ENCODE measurements at places on chromosomes 6 and 20.

DNA sequence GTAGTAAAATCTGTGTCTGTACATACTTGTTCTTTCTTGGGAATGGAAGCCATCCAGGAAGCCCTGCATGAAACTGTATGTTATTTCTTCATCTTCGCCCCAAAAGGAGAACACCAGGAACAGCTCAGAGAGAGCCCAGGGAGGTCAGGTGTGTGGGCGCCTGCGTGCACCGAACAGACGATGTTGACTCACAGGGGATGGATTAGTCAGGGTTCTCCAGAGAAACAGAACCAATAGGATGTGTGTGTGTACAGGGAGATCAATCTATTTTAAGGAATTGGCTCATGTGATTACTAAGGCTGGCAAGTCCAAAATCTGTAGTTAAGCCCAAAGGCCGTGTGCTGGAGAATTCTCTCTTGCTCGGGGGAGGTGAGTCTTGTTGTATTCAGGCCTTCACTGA, 45.7 kb downstream of the RNASET2 start:
- DNase-seq = no peak

DNA sequence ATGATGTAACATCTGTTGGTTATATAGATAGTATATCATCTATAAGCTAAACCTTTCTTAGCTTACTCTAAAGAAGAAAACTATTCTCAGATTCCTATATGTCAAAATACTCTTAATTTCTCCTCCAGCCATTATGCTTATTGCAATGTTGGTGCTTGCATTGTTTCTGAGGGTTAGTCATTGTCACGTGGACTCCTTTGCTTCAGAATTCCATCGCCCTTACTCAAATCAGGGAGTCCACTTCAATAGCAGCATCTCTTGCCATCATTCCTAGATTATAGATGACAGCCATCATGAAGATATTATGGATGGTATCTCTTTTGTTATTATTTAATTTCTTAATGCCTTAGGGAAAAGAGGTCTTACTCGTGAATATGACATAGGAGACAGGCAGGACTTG, 776.1 kb downstream of the TENT5A start:
- no peak for DNase-seq

DNA sequence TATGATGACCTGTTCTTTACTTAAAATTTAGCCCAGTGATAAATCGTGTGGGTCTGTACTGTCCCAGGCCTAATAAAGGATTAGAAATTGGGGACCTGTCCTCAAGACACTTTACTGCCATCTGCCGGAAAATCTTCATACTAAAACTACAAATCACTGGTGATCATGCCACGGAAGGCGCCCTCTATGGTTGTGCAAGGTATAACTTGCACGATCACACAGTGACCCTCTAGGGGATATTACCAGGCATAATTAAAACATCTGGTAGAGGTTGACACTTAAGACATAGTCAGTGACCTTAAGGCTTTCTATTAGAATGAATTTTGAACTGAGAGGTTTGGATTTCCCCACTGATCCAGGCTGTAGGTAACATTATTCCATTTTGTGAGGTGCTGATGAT, 172.6 kb downstream of the BMP2 start:
- DNase-seq = no peak

GRCh38 chr6:130610303-130610702, 216.9 kb upstream of the SMLR1 start:
- no peak for DNase-seq

DNA sequence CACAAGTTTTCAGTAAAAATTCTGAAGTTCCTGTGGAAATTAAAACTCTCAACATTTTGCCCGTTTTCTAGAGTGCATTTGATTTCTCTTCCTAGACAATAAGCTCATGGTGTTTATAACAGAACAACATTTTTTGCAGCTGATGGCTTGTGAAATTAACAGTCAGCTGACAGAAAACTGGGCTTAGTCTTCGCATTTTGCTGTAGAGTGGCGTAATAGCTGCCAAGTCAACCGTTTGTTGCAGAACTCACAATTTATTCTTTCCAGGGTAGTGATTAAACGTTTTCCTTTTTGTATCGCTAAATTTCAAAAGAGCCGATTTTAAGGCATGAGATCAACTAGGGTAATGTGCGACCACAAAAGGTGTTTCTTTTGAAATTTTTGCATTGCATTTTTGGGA, 1.4 kb downstream of the SPO11 start:
- no peak for DNase-seq

GRCh38 chr20:61662226-61662967, 403.3 kb downstream of the TAF4 start:
- no peak for DNase-seq

DNA sequence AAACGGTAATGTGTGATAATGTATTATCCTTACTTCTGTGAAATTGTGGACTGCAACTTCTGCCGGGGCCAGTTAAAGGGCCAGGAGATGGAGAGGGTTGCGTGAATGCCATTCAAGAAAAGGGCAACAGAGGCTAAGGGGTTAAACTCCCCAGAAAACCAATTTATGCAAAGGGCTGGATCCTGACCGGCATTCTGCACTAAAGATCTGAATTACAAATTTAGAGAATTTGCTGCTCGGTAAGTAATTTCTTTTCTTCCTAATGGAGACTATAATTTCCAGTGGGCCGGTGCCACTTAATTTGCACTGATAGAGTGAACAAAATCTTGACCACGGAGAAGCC, 130.1 kb downstream of the BCAS1 start:
- DNase-seq = no peak

DNA sequence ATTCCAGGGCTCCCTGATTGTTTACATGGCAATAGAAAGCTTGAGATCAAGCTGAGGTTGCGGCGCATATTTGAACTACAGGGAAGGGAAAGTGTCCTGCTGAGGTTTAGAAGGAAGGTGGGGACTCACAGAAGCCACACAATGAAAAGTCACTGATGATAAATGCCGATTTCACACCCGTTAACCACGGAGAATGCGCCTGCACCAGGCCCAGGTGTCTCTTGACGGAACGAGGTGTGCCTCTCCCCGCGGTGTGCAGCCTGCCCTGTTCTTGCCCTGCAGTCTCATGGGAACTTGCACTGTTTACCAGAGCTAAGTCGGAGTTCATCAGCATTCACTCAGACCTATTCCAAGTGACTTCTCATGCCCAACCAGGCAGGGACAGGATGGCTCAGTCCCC, 90.3 kb downstream of the LY86 start:
- DNase-seq = no peak

DNA sequence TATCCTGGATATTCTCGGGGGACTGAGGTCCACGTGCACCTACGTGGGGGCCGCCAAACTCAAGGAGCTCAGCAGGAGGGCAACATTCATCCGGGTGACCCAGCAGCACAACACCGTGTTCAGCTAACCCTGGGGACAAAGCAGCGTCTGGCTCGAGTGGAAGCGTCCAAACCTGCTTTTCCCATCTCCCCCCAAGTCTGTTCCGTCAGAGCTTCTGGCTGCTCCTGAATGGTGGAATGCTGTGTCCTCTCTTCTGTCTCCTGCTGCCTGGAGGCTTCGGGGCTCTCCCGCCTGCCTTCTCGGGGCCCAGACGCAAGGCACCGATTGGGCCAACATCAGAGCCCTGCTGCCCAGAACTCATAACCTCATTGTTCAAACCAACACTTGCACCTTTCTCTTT, 56.7 kb downstream of the GMPR start:
- DNase-seq = no peak

GRCh38 chr6:53264915-53265607, 83.7 kb downstream of the ELOVL5 start:
- DNase-seq = peak; percentile 38

DNA sequence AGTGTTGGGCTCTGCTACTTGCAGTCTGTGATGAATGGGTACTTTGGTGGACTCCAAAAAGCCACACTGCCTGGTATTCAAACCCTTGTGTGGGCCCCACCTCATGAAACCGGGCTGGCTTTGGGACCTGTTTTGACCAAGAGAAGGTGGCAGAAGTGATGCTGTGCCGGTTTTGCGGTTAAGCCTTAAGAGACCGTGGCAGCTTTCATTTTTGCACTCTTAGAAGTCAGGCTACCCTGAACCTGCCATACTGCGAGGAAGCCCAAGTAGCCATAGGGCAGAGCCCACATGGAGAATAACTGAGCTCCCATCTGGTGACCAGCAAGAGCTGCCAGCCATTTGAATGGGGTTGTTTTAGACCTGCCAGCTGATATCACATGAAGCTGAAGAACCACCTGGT, 10.2 kb downstream of the SULF2 start:
- DNase-seq = no peak

GRCh38 chr6:129112591-129112990, 229.7 kb downstream of the LAMA2 start:
- no peak for DNase-seq

DNA sequence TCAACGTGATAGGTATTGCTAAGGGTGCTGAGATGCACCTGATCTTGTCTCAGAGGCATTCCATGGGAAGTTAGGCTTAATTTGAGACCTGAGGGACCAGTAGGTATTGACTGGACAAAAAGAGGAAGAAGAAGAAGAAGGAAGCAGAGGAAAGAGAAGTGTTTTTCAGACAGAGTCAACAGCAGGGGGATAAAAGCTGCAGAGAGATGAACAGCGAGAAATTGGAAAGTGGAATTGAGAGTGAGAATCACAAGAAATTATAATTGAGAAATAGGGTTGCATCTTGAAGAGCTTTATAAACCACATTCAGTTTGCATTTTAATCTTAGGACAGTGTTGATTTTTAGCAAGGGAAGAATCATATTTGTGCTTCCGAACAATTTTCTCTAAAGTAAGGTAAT, 254.0 kb downstream of the CD83 start:
- DNase-seq = peak; percentile 31

DNA sequence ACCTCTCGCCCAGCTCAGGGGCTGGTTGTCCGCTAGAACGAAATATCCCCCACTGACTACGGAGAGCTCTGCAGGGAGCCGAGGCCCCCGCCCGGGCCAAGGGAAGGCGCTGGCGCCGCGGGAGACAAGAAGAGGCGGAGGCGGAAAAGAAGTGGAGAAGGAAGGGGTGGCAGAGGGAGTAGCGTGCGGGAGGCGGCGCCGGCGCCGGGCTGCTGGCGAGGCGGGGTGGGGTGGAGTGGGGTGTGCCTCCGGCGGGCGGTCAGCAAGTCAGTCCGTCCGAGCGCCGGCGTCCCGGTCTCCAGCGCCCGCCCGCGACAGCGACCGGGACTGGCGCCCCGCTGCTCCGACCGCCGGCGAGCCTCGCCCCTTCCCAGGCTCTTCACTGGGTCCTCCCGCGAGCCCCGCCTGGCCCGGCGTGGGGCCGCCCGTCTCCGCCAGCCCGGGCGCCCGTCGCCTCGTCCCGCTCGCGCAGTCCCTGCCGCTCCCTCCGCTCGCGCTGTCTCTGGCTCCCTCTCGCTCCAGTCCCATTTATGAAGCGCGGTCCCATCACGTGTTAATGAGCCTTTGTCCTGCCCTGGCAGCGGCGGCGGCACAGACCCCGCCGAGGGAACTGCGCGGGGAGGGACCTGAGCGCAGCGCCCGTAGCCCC, at the start of gene CNR1:
TSS of gene CNR1 (minus strand) at position 504 of the 649 bp plus-strand sequence. CDS start 21,073 bp downstream, outside the sequence.
- DNase-seq = peak; percentile 31

GRCh38 chr6:123896869-123897268, 93.2 kb downstream of the NKAIN2 start:
- DNase-seq = no peak

- DNase-seq = no peak
These were observed 181.1 kb upstream of the STXBP5 start for GRCh38 chr6:147023148-147023547.

GRCh38 chr20:63941282-63942081, 14.7 kb downstream of the UCKL1 start:
- peak; percentile 55 for DNase-seq

DNA sequence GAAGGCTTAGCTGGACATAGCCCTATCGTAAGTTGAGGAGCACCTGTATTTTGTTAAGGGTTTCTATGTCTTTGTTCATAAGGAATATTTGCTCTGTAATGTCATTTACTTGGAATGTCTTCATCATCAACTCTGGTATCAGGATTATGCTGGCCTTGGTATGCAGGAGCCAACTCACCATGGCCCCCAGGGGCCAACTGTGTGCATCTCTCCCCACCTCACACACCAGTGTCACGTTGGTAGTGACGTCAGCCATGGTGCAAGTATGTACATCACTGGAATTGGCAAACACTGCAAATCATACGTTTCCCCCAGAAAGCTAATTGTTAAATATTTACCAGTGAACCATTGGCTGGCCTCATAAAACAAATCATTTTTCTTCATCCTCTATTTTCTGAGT, 70.8 kb downstream of the YTHDF1 start:
- DNase-seq = no peak

- no peak for DNase-seq
These were observed 37.7 kb upstream of the SLC4A11 start for GRCh38 chr20:3276680-3277015.

GRCh38 chr20:1330075-1330830, 1.3 kb upstream of the SDCBP2 start:
- peak; percentile 44 for DNase-seq

DNA sequence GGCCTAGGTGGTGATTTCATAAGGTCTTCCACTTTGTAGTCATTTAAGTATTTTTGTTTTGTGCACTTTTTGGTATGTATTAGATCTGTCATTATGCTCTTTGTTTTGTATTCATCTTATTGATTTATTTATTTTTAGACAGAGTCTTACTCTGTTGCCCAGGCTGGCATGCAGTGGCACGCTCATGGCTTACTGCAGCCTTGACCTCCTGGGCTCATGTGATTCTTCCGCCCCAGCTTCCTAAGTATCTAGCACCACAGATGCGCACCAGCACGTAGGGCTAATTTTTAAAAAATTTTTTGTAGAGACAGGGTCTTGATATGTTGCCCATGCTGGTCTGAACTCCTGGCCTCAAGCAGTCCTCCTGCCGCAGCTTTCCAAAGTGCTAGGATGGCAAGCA, 30.6 kb downstream of the TPX2 start:
- DNase-seq = no peak

GRCh38 chr6:6515691-6516607, 72.6 kb upstream of the LY86 start:
- no peak for DNase-seq

DNA sequence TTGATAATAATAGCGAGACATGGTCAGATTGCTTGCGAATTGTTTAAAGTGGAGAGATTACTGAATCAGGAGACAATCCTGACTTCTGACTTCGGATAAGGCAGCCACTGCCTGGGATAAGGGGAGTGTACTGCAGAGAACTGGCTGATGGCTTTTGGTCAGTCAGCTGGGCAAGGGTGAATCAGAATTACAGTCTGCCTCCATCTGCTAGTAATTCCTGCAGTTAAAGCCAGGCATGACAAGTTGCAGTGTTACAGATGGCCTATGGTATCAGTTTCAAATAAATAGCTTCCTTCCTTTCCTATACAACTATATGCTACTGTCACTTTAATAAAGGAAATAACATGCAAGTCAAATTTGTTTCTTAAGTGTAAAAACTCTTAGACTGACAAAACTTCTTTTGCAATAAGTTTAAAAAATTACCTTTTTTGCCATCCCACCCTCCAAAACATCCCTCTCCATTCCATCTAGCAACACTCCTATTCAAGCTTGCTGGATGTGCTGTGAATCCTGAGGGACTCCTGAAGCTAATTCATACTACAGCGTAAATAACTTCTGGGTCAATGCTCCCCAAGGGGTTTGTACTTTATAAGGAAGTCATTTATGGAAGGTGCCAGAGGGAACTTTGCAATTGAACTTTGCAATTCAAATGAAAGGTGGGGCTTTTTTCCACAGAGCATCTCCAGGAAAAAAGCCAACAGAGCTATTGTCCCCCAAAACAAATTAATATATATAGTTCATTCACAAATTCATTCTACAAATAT, 245.2 kb downstream of the ADGRB3 start:
- DNase-seq = no peak

GRCh38 chr6:41560431-41561192, 14.4 kb downstream of the FOXP4 start:
- DNase-seq = peak; percentile 81

Measured in naive B cell (primary cell).